ENCODE measurements at places on chromosomes 1 and 21.

- DNase-seq = no peak
These were observed 17.2 kb downstream of the CC2D1B start for GRCh38 chr1:52348704-52349300.

GRCh38 chr1:102891868-102892625 is 216.3 kb downstream of the COL11A1 start:
- no peak for DNase-seq

- no peak for DNase-seq
These were observed 96.9 kb upstream of the AKT3 start for GRCh38 chr1:243946946-243947345.

GRCh38 chr1:38005195-38006007 is at the start of gene FHL3:
FHL3 (minus strand) TSS chr1:38005514; CDS start chr1:37999412, 6,102 bp downstream.
- no peak for DNase-seq

- DNase-seq = no peak
These were observed at the start of gene CD1C for GRCh38 chr1:158289811-158290210. CD1C (plus strand) TSS chr1:158289923; CDS start chr1:158290065, 142 bp downstream.

- DNase-seq = no peak
These were observed 286.3 kb upstream of the LYPLAL1 start for GRCh38 chr1:218887141-218887925.
